ENCODE measurements at places on chromosomes 2 and 18.

- no peak for DNase-seq
Observed at GRCh38 chr2:63018439-63018838, 32.2 kb upstream of the OTX1 start.

- DNase-seq = no peak
Observed at GRCh38 chr2:58930537-58930936, 689.4 kb upstream of the FANCL start.

- DNase-seq = no peak
Observed at GRCh38 chr2:157727693-157728092, 99.0 kb upstream of the ACVR1C start.

- DNase-seq = no peak
Observed at GRCh38 chr2:213627054-213627710, 342.9 kb downstream of the SPAG16 start.

DNA sequence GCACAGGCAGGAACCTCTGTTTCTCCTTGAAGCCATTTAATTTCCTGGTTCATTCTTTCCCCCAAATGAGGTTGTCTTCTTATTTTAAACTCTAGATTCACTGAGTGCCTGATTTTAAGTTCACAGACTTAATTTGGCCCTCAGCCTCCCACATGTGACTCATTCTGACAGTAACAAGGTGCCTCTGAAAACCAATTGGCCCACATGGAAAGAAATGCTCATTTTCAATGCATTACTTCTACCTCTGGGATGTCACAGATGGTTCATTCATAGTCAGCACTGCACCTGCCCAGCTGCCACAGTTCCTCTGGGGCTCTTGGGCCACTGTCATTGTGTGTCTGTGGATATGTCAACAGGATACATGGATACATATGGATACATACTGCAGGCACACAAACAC, 140.4 kb upstream of the CAPN13 start:
- no peak for DNase-seq

- DNase-seq = no peak
Observed at GRCh38 chr2:42249284-42249683, 80.1 kb downstream of the EML4 start.

DNA sequence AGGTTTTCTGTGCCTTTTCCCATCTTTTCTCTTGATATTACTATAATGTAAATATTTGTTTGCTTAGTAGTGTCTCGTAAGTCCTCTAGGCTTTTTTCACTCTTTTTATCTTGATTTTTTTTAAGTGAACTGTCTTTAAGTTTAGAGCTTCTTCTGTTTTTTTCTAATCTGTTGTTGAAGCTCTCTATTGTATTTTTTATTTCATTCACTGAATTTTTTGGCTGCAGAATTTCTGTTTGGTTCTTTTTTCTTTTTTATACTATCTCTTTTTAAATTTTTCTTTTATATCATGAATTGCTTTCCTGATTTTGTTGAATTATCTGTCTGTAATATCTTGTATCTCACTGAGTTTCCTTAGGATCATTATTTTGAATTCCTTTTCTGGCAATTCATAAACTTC, 331.8 kb upstream of the RBMS1 start:
- DNase-seq = no peak

- no peak for DNase-seq
Observed at GRCh38 chr2:236161531-236161930, 6.7 kb downstream of the GBX2 start.

GRCh38 chr2:46329803-46330775, 32.9 kb downstream of the EPAS1 start:
- no peak for DNase-seq

DNA sequence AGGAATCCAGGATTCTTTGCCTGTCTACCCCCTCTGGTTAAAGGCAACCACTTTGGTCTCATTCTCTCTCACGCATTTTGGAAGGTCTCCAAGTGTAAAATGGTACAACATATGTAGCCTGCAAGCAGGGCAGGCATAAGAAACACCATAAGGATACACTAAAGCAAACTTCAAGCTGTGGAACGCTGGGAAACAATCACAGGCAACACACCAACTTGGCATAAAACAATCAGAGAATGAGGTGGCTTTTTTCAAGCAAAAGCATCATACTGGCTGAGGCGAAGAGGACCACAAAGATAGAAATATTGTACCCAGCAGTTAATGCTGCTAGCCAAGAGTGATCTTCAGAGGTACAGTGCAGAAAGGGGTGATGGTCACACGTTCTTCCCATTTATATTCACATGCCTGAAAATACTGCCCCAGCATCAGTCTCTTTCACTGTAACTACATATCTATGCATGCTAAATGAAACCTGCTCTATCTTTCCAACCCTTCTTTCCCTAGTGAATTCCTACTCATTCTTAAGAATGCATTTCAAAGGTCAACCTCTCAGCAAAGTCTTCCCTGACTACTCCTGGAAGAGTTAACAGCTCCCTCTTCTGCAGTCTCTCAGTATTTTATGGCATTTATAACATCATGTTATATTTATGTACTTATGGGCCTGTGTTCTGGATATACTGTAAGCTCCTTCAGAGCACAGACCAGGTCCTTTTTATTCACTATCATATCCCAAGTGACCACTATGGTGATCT, 71.9 kb upstream of the GALNT5 start:
- no peak for DNase-seq

DNA sequence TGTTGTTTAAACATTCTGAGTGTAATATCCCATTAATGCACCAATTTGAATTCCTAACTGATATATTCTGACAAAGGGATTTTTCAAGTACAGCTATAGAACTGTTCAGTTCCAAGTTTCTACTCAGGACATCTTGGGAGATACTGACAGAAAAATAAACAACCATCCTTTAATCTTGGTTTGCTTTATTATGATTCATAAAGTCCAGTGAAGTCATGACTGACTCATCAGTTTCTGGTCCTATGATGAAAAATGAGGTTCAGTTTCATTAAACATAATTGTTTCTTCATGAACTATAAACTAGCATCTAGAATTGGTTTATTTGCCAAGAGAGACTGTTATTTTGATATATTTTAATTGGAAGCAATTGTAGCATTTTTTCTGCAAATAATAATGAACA, 896.2 kb downstream of the CCDC85A start:
- DNase-seq = no peak

DNA sequence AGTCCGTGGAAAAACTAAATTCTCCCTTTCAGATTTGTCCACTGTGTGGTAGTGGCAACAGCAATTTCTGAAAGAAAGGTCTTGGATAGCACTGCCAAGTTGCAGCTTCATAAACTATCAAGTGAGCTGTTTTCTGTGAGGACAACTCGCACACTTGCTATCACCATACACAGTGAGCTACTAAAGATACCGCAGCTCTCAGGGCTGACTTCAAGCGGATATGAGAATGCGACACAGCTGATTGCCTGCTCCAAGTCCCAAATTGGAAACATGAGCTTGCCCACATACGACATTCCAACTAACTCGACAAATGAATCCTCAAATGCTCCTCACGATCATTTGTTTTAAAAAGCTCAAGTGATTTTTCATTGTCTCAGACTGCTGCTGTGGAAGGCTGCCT, 46.2 kb downstream of the E2F6 start:
- no peak for DNase-seq

DNA sequence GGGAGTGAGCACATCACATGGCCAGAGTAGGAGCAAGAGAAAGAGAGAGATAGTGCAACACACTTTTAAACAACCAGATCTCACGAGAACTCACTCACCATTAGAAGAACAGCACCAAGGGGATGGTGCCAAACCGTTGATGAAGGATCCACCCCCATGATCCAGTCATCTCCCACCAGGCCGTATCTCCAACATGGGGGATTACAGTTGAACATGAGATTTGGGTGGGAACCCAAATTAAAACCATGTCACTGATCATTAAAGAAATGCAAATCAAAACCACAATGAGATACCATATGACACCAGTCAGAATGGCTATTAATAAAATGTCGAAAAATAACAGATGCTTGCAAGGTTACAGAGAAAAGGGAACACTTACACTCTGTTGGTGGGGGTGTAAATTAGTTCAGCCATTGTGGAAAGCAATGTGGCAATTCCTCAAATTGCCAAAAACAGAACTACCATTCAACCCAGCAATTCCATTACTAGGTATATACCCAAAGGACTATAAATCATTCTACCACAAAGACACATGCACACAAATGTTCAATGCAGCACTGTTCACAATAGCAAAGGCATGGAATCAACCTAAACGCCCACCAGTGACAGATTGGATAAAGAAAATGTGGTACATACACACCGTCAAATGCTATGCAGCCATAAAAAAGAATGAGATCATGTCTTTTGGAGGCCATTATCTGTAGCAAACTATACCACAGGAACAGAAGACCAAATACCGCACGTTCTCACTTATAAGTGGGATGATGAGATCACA, 137.1 kb downstream of the COL6A3 start:
- DNase-seq = no peak

DNA sequence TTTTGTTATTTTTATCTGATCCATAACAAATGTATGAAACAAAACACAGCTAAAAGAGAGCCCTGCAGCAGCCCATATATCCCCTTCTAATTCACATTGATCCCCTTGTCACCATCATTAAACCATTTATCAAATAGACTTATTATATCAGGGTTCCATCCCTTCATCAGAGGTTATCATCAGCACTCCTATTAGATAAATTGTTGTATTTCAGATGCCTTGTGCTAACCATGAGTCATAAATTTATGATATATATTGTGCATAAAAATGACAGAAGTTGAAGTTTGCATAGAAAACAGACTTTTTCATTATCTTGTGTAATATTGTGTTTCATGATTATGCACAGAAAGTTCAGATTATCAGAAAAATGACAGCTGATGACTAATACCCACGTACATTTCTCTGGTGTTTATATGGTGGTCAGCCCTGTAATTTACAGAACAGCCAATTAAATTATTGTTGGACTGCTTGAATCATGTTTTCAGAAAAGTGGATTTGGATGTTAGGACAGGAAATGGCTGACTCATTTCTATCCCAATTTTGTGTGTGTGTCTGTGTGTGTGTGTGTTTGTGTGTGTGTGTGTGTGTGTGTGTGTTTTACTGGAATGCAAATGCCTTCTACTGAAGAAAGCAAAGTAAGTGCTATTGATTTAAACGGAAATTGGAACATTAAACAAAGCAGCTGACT, 80.9 kb downstream of the PPP1R1C start:
- no peak for DNase-seq

DNA sequence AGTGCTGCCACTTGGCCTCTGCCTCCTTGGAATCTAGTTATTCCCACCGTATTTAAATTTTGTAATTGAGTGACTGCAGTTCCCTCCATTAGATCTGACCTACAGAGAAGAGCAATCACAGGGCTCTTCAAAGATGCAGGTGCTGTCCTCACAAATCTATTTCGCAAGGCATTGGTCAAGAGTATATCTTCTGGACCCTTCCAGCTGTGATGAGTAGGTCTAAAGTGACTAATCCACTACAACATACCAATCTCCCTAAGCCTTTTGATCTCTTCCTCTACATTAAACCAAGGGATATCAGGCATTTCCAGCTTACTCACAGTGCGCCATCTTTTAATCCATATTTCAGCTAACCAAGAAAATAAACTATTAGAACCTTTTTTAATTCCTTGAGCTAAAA, 65.1 kb upstream of the COL3A1 start:
- DNase-seq = no peak

DNA sequence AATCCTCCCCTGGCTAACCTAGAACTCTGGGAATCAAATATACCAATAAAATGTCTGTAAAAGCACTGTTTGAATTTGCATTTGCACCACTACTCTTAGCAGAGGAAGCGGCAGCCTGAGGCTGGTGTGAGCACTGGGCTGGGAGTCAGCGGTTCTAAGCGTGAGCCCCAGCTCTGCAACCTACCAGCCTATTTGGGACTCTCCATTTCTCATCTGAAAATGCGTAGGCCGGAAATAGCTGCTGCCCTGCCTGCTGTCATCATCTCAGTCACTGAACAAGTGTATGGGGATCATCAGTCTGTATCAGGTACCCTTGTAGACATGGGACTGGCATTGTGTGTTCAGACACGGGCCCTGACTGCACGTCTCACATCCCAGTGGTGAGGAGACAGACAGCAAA, 194.3 kb downstream of the ANKRD30B start:
- no peak for DNase-seq

- DNase-seq = no peak
Observed at GRCh38 chr2:124816007-124816406, 790.9 kb downstream of the CNTNAP5 start.

GRCh38 chr18:47754311-47755101, 176.0 kb downstream of the SMAD2 start:
- peak; percentile 63 for DNase-seq

DNA sequence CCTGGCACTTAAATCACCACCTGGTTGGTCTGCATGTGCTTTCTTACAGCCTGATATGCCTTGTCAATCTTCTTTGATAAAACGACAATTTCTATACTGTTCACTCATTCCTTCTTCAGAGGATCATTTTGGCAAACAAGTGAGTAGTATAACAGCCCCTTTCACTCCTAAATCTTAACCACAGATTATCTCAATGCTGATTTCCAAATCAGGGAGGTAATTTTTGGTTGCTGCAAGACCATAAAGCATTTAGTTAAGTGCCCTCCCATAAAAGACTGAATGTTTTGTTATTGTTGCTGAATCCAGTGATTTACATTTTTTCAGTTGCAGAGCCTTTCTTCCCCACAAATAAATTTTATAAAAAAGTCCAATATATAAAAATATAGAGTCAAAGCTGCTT, 129.2 kb upstream of the CYP26B1 start:
- DNase-seq = no peak

DNA sequence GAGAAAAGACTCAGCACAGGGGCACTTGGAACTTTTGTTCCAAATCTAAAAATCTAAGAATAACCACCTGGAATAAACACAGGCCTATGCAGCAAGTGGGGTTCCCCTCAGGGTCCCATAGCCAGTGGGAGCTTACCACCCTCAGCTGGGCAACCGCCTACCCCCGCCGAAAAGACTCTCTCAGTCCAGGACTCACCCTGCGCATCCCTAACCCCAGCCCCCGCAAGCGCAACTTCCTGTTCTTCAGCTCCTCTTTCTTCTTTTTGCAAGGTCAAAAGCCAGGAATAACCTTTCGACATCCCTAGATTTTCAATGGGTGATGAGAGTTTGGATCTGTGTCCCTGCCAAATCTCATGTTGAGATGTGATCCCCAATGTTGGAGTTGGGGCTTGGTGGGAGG, 13.6 kb downstream of the CNDP1 start:
- no peak for DNase-seq

- no peak for DNase-seq
Observed at GRCh38 chr2:229974266-229974665, 52.0 kb downstream of the FBXO36 start.

DNA sequence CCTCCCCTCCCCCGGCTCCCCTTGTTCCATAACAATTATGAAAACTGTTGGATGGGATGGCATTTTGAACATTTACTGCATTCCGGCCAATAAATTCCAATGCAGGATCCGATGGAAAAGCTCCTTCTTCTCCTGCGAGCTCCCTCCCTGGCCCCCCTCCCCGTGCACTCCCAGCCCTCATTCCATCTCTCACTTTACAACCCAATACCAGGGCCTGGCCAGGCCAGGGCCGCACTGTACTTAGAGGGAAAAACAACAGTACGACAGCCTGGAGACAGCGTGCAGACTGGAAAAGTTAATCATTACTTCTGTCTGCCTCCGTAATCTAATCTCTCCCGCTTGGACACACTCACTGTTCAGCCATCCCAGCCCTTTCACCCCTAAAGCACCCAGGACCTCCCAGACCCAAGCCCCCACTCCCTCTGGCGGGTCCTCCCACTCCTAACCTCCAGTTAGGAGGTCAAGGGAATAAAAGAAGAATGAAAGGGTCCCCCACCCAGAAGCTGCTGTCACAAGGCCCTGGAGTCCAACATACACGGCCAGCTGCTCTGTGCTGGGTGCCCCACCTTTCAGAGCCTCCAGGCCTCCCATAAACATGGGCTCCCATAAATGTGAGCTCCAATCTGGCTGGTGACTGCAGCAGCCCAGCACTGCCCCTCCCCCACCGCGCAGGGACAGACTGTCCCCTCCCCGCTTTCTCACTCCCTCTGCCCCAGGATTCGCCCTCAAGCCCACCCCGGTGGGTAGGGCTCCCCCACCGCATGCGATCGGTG, 20.6 kb downstream of the SMAD7 start:
- no peak for DNase-seq
